WERI-Rb-1 (cell line): ENCODE measurements at places on chromosomes 13 and 19.
A peak's percentile ranks its signal among the peaks of the same experiment; 100 is the strongest.

DNA sequence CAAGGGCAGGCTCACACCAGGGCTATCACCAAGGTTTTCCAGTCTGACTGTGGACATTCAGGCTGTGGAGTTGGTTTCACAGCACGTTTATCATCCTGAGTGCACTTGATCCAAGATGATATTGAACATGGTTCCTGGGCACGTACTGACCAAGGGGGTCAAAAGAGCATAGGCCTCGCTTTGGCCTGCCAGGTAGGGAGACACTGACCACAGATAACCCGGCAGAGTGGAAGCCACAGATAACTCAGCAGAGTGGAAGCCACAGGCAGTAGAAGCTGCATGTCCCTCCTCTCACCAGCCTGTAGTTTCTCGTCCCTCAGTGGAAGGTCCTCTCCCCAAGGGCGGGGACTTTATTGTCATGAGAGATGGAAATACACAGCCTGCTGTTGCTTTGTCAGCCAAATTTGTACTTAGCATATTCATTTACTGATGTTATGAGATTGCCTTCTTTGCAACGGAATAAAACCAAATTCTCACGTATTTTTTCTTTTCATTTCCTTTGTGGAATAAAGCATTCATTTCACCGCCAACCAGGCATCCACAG, 8.8 kb upstream of the KRTDAP start:
- DNase-seq, result no peak

- DNase-seq, result no peak
These were observed 209.1 kb upstream of the STARD13 start for GRCh38 chr13:33494596-33495204.

GRCh38 chr13:111954661-111955411, 112.1 kb upstream of the SOX1 start:
- DNase-seq, result no peak

DNA sequence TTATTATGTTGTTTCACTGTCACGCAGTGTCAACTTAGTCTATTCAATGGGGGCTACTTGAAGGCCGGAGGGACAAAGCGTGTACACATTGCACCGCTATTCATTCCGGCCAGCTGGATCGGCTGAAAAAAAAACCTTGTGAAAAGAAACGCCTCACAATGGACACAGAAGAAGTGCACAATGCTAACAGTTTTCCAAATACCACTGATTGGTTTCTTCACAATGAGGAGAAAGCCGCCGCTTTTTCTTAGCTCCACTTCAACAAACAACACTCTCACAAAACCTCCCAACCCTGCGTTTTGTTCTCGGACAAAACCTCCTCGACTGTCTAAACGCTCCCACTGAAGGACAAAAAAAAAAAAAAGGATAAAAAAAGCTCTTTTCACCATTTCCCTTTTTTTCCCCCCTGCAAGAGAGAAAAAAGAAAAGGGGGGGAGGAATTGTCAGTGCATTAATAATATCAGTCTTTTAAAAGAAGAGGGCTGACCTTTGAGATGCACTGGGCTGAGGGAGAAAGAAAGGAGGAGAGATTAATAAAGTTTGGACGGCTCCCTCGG, 5.4 kb downstream of the SOX21 start:
- no peak for DNase-seq

DNA sequence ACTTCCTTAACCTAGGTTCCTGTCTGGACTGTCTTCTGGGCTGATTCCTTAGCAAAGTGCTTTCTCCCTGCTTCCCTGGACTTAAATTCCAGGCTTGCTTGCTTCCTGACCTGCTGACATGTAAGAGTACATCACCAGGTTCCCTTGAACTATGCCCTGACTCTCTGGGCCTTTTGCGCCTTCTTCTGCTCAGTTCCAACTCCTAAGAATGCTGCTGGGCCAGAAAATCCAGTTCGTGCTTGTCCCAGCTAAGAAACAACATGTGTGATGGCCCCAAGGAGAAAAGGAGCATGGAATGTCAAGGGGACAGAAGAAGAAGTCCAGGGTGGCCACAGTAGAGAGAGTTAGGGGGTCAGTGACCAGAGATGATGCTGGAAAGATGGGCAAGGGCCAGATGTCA, 42.6 kb upstream of the MBNL2 start:
- no peak for DNase-seq

DNA sequence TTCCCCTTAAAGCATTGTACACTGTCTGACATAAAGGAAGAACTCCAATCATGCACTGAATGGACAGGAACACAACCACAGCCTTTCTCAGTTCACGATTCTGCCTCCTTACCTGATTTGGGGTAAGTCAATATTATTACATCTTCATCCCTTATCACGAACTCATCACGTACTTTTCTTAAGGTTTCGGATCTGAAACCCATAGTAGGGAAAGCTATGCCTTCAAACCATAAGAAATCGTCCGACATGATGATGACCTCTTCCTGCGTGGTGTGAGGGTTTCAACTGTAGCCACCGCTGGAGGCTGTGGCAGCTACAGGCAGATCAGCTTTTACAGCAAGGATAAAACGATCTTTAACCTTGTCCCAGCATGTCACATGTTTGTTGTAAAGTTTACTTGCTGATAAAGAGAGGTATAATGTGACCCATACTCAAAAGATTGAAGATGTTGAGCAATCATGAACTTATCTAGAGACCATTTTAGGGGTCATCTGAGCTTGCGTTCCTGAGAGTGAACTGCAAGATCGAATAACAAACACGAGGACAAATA, at the start of gene SULT2A1:
Gene SULT2A1, minus strand, starts transcription at position 306 of the 550 bp plus-strand sequence. Its CDS starts 58 bp downstream, at position 248.
- DNase-seq, result no peak

DNA sequence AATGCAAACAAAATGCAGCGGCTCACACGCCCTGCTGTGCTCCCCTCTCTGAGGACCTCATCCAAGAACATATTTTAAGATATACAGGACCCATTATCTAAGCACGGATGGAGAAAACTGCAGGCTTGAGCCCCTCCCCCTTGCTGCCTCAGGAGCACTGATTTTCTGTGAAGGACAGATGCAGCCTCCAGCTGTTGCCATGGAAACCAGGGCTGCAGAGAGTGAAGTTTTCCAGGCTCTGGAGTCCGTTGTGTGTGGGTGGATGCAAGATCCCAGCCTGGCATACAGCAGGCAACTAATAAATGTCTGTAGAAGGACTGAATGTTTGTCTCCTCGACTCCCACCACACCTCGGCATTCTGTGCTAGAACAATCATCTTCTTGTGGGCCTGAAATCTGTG, 105.6 kb upstream of the PEG3 start:
- DNase-seq, result no peak

DNA sequence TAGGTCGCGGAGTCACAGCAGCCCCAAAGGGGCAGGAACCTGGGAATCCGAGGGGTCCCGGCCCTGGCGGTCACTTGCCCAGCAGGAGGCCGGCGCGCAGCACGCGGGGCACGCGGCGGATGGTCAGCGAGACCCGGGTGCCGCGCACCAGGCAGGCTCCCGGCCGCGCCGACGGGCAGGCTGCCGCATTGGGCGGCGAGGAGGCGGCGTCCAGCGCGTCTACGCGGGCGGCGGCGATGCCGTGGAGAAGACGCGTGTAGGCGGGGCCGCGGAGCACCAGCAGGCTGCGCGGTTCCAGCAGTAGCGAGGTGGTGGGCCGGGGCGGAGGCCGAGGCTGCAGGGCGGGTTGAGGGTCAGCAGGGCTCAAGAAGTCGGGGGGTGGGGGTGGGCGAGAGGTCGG, 607 bp upstream of the SYNE4 start:
- peak; percentile 52 for DNase-seq

GRCh38 chr19:56245121-56245740, 27.3 kb upstream of the EDDM13 start:
- DNase-seq, result no peak

- no peak for DNase-seq
These were observed 159.5 kb upstream of the EDNRB start for GRCh38 chr13:78078168-78078567.

GRCh38 chr19:3404324-3405260, 38.2 kb downstream of the NFIC start:
- DNase-seq, result no peak

- DNase-seq, result peak; percentile 82
These were observed 8.7 kb upstream of the ATP12A start for GRCh38 chr13:24671386-24672113.
